ENCODE measurements at places on chromosomes 11 and 22. TPM values are rescaled to one million over a fixed set of nuclear protein-coding genes. Genes with fewer than 3 reads are reported as not detected.

Gene CHADL
- 12.8 TPM for total RNA-seq

Gene CSKMT
- total RNA-seq: 2.9 TPM

Gene MTNR1B
- not detected for total RNA-seq

Gene PDGFB
- 12.3 TPM for total RNA-seq

Gene DDI1
- total RNA-seq: not detected

Gene TPP1
- 44.4 TPM for total RNA-seq

Gene RAG2
- not detected for total RNA-seq

Gene VPREB3
- total RNA-seq: not detected

Gene YPEL1
- total RNA-seq: 16.6 TPM

Gene PKP3
- 0.19 TPM for total RNA-seq

Gene KCNJ5
- 1.2 TPM for total RNA-seq

Gene ADORA2A
- 4.2 TPM for total RNA-seq

Gene HEPACAM
- 1.2 TPM for total RNA-seq

Gene TST
- total RNA-seq: 44.8 TPM

Gene ISX
- not detected for total RNA-seq

Gene UBQLN3
- not detected for total RNA-seq

Gene GSTT2B
- 7.5 TPM for total RNA-seq

Gene APLNR
- total RNA-seq: 1.7 TPM

Gene CASP5
- not detected for total RNA-seq

Gene GTSE1
- total RNA-seq: not detected

Gene MMP12
- not detected for total RNA-seq

Gene UPB1
- 0.29 TPM for total RNA-seq

Gene CERK
- total RNA-seq: 46.6 TPM

Gene TCN2
- 44.2 TPM for total RNA-seq

Gene TBX10
- not detected for total RNA-seq

Gene HTR3A
- 0.42 TPM for total RNA-seq

Gene TPBGL
- 0.33 TPM for total RNA-seq

Gene OR2AG2
- not detected for total RNA-seq

Gene MB
- 0.63 TPM for total RNA-seq

Gene THRSP
- total RNA-seq: not detected

Gene MMP1
- not detected for total RNA-seq

Gene OR52L1
- not detected for total RNA-seq

Gene SYT7
- 1.6 TPM for total RNA-seq

Gene KRTAP5-7
- not detected for total RNA-seq

Gene NPTXR
- 8.2 TPM for total RNA-seq

Gene WNT11
- total RNA-seq: 10.1 TPM

Gene DNAJB7
- not detected for total RNA-seq

Gene LRRC74B
- total RNA-seq: not detected

Gene B3GAT1
- 0.42 TPM for total RNA-seq

Gene LRRC10B
- 2.2 TPM for total RNA-seq

Gene CBX6
- total RNA-seq: 139 TPM

Gene OR51B5
- total RNA-seq: not detected

Gene C1QTNF5
- total RNA-seq: 74.3 TPM

Gene MS4A4A
- total RNA-seq: 22.8 TPM

Gene CNIH2
- not detected for total RNA-seq

Gene SCN3B
- 0.91 TPM for total RNA-seq

Gene RASGRP2
- total RNA-seq: 72.8 TPM

Gene CCDC87
- 0.45 TPM for total RNA-seq

Gene TRPM5
- not detected for total RNA-seq

Gene MICAL2
- total RNA-seq: 247 TPM

Gene SLC37A2
- total RNA-seq: 10.3 TPM

Gene RIMBP3C
- total RNA-seq: not detected

Data from esophagus muscularis mucosa (tissue), 4 donors.